ENCODE measurements at places on chromosomes 12 and 14.

- no peak for DNase-seq
These were observed 50.9 kb upstream of the DIP2B start for GRCh38 chr12:50453872-50454271.

DNA sequence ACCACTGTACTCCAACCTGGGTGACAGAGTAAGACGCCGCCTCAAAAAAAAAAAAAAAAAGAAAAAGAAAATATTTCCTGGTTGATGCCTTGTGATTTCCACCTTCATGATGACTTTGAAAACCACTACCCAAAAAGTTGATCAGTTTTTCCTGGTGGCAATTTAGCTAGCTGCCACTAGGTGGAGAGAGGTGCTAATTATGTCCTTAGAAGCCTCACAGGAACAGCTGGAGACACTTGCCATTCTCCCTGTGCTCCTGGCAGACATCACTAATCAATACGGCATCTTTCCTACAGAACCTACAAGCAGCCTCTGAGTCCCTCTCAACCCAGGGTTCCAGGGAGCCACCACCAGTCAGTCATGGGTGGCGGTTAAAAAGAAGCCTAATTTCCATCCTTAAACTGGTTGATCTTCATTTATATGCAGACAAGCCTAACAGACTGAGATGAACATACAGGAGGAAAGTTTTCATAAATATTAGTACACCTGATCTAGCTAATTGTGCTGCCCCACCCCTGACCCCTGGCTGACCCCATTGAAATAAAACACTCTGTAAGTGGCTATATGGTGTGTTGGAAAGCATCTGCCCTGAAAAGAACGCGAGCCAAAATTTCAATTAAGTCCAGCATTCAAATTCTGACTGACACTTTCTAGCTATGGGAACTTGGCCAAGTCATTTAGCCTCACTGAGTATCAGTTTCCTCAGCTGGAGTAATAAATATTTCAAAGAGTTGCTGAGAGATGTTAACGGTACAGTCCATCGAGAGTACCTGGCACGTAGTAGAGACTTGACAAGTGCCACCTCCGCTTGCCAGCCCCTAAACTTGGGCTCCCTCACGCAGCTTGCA, 6.2 kb upstream of the OAS1 start:
- peak; percentile 61 for DNase-seq

- no peak for DNase-seq
These were observed 22.9 kb upstream of the MDM1 start for GRCh38 chr12:68354977-68355541.

DNA sequence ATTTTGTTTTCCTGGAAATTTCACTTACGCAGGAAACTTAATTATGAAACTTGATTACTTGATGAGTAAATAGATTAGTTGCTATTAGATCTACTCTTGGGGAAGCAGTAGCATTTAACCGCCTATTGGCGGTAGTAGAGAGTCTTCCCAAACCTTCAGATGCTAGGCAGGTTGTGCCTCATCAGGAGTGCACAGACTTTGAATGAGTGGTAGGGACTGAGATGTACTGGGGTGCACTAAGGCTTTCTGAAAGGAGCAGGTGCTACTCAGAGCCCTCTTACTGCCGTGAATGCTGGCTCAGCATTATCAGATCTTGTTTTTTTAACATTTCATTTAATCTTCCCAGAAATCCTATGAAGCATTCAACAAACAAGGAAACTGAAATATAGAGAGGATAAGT, 7.7 kb downstream of the GATC start:
- peak; percentile 35 for DNase-seq

- DNase-seq = no peak
These were observed 2.2 kb downstream of the CYP27B1 start for GRCh38 chr12:57764662-57765002.

DNA sequence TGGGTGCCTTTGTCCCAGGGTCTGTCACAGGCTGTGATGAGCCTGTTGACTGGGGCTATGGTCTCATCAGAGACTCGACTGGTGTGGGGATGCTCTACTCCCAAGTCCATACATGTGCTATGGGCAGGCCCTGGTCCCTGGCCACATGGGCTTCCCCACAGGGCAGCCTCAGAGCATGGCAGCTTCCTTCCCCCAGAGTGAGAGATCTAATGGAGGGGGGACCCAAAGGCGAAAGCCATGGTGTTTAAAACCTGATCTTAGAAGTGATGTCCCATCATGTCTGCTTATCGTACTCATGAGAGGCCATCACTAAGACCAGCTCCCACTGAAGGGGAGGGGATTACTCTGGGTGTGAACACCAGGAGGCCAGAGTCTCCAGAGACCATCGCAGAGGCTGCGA, 279.0 kb upstream of the RTL1 start:
- no peak for DNase-seq

DNA sequence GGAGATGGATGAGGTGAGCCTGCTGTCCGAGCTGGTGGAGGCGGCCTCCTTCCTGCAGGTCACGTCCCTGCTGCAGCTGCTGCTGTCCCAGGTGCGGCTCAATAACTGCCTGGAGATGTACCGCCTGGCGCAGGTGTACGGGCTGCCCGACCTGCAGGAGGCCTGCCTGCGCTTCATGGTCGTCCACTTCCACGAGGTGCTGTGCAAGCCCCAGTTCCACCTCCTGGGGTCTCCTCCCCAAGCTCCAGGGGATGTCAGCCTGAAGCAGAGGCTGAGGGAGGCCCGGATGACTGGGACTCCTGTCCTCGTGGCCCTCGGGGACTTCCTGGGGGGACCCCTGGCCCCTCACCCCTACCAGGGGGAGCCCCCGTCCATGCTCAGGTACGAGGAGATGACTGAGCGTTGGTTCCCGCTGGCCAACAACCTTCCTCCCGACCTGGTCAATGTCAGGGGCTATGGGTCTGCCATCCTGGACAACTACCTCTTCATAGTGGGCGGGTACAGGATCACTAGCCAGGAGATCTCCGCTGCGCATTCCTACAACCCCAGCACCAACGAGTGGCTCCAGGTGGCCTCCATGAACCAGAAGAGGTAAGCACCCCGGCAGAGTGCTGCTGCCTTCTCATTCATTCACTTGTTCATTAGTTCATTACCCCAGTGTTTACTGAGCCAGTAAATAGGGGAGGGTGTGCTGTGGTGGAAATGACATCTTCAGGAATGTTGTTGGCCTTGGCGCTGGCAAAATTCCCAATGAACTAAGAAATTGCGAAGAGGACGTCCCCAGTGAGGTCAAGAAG, 774 bp upstream of the MANSC4 start:
- peak; percentile 80 for DNase-seq

- DNase-seq = no peak
These were observed 175.7 kb upstream of the GSC start for GRCh38 chr14:94945615-94946014.

DNA sequence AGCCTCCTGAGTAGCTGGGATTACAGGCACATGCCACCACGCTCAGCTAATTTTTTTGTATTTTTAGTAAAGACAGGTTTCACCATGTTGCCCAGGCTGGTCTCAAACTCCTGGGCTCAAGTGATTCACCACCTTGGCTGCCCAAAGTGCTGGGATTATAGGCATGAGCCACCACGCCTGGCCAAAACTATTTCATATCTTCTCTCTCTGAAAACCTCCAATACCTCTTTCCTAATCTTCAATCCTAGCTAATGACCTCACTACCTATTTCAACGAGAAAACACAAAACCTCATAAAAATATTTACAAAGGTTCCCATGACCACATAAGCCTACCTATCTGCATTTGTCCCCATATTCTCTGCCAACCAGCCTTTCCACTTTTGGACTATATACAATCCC, 32.3 kb upstream of the ANKS1B start:
- DNase-seq = peak; percentile 74

- no peak for DNase-seq
These were observed 7.5 kb downstream of the ATP6V1D start for GRCh38 chr14:67352055-67352454.

- peak; percentile 80 for DNase-seq
These were observed at the start of gene ARMH4 for GRCh38 chr14:58152014-58152857. ARMH4 (minus strand) TSS chr14:58152213; CDS start chr14:58139358, 12,855 bp downstream.

GRCh38 chr14:53236708-53237107, 83.6 kb upstream of the DDHD1 start:
- DNase-seq = no peak
